ENCODE measurements at places on chromosomes 3 and 15.
A peak's percentile ranks its signal among the peaks of the same experiment; 100 is the strongest.

GRCh38 chr15:38690719-38691332 is 126.2 kb upstream of the RASGRP1 start:
- DNase-seq, result peak; percentile 45

DNA sequence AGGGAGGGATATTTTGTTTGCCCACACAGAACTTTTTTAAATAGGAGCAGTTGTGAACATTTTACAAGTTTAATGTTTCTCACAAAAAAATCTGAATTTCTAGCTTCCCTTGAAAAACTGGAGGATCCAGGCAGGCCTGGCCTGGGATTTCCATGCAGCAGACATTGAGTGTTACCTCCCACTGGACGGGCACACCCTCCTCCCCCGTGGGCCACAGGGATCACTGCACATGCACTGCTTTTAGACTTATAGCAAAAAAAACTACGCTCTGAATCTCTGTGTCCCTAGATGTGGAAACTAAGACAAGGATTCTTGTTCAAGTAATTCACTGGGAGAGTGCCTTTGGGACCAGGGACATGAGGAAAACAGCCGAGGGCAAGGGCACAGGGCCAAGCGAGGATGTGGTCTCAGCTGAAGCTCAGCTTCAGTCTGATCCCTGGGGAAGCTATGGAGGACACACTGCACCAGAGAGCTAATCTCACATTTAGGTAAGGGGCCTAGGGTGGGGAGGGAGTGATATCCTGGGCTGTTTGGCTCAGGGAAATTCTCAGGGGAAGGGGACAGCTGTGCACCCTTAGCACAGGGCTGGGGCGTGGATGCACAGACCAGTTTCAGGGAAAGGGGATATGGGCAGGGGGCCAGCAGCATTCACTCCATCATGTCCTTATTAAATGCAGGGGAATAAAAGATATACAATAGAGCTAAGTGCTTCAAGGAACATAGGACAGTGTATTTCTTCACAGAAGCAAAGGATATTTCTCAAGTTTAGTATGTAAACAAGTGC is 46.0 kb downstream of the FSIP1 start:
- DNase-seq, result peak; percentile 22

- no peak for DNase-seq
Measured at GRCh38 chr15:79918278-79918677, 21.5 kb upstream of the MTHFS start.

DNA sequence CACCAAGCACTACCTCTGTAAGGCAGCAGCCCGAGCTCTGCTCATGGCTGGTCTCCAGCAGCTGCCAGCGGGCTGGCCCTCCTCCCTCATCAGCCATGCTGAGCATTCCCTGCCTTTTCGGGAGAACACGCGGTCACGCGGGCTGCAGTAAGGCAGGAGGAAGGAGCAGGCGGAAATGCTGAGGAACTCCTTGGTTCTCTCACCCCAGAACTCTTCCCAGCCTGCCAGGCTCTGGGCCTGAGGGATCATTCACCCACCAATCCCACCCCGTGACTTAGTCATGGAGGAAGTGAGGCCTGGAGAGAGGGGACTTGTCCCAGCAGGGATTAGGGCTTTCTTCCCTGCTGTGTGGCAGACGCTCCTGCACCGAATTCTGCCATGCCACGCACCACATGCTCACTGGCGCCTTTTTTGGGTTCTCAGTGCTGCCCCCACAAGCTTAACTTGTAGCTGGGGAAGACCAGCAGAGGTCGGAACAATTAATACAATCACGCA is 42.9 kb upstream of the RPL32 start:
- DNase-seq, result peak; percentile 26

DNA sequence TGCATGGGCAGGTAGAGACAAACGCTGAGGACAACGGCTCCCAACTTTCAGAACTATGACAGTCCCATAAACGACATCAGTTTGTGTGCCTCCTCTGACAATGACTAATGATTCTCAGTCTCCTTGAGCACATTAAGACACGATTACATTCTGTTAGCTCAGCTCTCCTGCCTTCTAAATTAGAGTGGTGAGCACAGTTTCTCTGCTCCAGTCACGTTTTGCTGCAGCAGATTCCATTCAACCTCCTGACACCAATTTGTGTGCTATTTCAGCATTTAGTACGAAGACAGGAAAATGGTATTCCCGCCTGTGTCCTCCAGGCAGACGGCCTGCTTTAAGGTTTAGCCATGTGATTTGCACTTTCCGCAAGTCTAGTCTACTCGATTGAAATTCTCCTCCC is 458.4 kb upstream of the CFAP20DC start:
- no peak for DNase-seq

DNA sequence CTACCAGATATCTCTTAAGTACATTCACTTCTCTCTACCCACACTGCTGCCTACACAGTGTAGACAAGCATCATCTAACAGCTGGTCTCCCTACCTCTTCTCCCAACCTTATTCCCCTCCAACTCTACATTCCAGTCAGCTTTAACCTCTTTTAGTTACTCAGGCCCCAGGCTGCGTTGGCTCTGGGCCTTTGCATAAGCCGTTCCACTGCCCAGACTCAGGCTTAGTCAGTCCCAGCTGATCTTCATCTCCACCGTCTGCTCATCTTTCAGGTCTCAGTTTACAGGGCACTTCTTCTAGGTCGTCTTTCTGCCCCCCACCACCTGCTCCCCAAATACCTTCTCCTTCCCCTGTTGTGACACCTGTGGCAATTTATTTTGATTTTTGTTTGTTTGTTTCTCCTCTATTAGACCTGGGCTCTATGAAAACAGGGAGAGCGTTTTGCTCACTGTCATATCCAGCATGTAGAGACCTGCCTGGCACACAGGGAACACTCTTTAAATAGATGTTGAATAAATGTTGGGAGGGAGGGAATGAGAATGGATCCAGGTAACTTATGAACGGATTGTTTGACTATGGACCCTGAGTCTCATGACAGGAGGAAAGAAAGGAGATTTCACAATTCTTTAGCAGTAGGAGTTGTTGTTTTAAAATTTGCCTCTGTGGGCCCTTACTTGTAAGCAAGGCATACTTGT is 11.1 kb downstream of the SLC27A2 start:
- no peak for DNase-seq

GRCh38 chr15:83170474-83171165 is 37.0 kb downstream of the HDGFL3 start:
- DNase-seq, result peak; percentile 18

DNA sequence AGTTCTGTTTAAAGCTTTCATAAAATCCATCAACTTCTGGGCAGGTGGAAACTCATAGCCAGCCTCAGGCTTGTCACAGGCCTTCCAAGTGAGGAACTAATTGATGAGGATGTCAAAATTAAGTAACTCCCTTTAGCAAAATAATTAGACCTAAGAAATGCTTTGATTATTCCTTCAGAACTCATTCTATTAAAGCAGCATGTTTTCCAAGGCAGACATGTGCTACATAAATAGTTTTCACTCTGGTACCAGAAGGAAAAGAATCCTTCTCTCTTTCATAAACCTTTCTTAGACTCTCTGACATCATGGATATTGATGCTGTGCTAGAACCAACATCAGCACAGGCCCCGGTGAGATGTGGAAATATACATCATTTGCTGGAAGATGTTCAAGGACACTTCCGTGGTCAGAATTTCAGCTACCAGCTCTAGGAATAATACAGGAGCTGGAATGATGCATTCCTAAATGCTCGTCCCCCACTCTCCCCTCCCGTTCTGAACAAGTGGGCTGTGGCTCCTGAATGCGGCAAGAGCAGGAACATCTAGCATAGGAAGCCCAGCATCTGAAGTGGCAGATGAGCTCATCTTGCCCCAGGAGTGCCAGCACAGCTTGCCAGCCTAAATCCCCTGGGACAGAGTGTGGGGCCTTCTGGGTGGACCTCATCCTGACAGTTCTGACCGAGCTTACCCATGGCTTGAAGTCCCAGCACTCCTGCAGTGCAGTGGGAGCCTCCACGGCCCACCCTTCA is 82.4 kb downstream of the WWTR1 start:
- DNase-seq, result peak; percentile 95
